ENCODE measurements at places on chromosomes 1 and 21. TPM values are rescaled to one million over a fixed set of nuclear protein-coding genes. Genes with fewer than 3 reads are reported as not detected.

- H3K27me3 ChIP-seq = no peaks in the 10 kb centered on the region
- no peaks in the 10 kb centered on the region for H3K4me1 ChIP-seq
- no peak overlapping the region for H3K4me3 ChIP-seq
- H3K27ac ChIP-seq = no peak overlapping the region
- no peak for DNase-seq
- no peaks in the 10 kb centered on the region for H3K36me3 ChIP-seq
Measured at GRCh38 chr1:212401042-212401441, 13.6 kb downstream of the PACC1 start.

- peaks cover 44% of the 10 kb centered on the region for H3K27me3 ChIP-seq
- no peak overlapping the region for H3K27ac ChIP-seq
- no peaks in the 10 kb centered on the region for H3K36me3 ChIP-seq
Measured at GRCh38 chr1:6148497-6149241, 31.5 kb downstream of the CHD5 start.

- no peaks in the 10 kb centered on the region for H3K4me1 ChIP-seq
- no peak for DNase-seq
- no peak overlapping the region for H3K27ac ChIP-seq
- peaks cover 40% of the 10 kb centered on the region for H3K36me3 ChIP-seq
- no peak overlapping the region for H3K4me3 ChIP-seq
Measured at GRCh38 chr1:220032911-220033310, 13.4 kb downstream of the EPRS1 start.

- H3K27ac ChIP-seq = no peak overlapping the region
- peaks cover 36% of the 10 kb centered on the region for H3K27me3 ChIP-seq
- H3K4me1 ChIP-seq = no peaks in the 10 kb centered on the region
Measured at GRCh38 chr1:169594391-169594790, 8.1 kb upstream of the F5 start.

DNA sequence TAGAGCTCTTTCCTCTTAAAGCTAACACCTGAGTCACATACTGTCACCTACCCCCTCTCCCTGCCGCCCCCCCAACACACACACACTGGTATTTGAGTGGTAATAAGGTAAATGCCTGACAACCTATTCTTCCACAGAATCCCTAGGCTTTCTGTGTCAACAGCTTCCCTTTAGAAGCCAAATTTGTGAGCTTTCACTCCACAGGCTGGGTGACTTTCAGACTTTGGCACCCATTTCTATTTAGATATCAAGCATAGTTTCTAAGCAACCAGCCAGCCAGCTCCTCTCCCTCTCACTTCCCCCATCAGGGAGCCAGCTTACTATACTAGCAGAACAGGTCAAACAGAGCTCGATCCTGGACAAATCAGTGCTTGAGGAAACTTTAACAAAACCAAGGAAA lies 3.2 kb upstream of the C1orf74 start:
- H3K27me3 ChIP-seq = peaks cover 65% of the 10 kb centered on the region
- DNase-seq = peak; percentile 30
- no peak overlapping the region for H3K27ac ChIP-seq
- no peak overlapping the region for H3K4me3 ChIP-seq
- peaks cover 12% of the 10 kb centered on the region for H3K4me1 ChIP-seq

DNA sequence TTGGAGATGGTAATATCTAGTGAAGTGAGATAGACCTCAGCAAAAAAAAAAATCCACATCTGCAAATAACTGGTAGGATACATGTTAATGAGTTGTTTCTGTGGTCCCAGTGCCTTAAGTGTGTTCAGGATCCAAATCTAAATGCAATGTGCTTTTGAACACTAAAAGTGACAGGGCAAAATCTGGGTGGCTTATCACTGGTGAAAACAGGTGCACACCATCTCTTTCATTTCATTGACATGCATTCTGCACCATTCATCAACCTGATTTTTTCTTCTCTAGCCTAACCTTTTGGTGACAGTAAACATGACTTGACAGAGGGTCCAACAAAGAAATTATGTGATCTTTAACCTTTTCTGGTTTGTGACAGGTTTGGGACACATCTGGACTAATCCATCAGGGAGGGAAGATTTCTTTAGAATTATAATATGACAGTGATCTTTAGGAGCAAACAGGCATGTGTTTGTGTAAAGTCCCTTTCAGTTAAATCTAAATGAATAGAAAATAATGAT lies 201.6 kb upstream of the NEGR1 start:
- DNase-seq = no peak
- H3K4me3 ChIP-seq = no peak overlapping the region
- no peak overlapping the region for H3K27ac ChIP-seq
- H3K4me1 ChIP-seq = no peaks in the 10 kb centered on the region
- no peaks in the 10 kb centered on the region for H3K36me3 ChIP-seq
- no peaks in the 10 kb centered on the region for H3K27me3 ChIP-seq

GRCh38 chr1:226597616-226598454 lies 49.3 kb downstream of the STUM start:
- H3K36me3 ChIP-seq = no peaks in the 10 kb centered on the region
- H3K4me3 ChIP-seq = no peak overlapping the region
- no peaks in the 10 kb centered on the region for H3K27me3 ChIP-seq
- no peak overlapping the region for H3K27ac ChIP-seq

- no peaks in the 10 kb centered on the region for H3K4me1 ChIP-seq
- no peaks in the 10 kb centered on the region for H3K27me3 ChIP-seq
- no peak for DNase-seq
- H3K36me3 ChIP-seq = no peaks in the 10 kb centered on the region
- no peak overlapping the region for H3K27ac ChIP-seq
- no peak overlapping the region for H3K4me3 ChIP-seq
Measured at GRCh38 chr1:45215485-45216199, 9.2 kb upstream of the ZSWIM5 start.

DNA sequence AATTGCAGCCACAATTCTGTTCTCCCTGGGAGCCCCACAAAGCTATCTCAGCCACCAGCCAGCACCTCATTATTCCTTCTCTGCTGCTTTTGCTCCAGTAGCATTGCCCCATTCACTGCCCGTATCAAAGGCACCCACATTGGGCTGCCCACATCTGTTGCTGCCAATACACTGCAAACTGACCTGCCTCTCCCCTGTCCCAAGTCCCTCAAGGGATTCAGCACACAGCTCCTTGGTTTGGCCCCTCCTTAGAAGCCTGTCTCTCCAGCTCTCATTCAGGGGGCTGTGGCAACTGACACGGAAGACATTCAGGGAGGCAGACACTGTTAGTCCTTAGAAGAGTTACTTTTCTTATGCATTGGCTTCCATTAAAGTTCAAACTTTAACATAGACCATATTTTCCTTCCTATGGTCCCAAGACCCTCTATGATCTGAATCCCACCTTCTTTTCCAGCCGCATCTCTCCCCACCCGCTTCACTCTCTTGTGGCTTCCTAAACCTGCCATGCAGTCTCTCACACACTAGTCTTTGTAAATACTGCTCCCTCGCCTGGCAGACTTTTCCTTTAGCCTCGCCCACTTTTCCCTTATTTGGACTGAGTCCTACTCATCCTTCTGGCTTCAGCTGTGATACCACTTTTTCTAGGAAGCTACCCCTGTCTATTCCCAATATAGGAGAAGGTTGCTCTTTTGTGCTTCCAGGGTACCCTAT lies 19.3 kb upstream of the KLHDC8A start:
- peak; percentile 63 for DNase-seq
- peak overlapping the region; percentile 56 for H3K27ac ChIP-seq
- peaks cover 42% of the 10 kb centered on the region for H3K4me1 ChIP-seq

DNA sequence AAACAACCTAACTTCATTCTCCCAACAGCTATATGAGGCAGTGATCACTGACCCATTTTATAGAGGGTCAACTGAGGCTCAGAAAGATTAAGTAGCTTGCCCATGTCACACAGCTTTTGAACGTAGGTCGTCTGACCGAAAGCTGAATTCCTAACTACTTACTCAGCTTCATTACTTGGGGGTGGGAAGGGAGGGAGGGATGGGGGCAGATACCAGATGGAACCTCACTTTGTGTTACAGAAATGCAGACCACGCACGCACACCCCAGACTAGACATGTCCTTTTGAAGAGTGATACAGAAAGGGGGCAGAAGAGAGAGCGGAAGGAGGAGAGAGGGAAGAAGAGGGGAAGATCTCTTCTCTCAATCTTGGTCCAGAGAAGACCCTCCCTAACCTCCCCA lies 2.3 kb downstream of the ADGRB2 start:
- H3K27me3 ChIP-seq = no peaks in the 10 kb centered on the region
- no peak overlapping the region for H3K4me3 ChIP-seq
- H3K4me1 ChIP-seq = peaks cover 32% of the 10 kb centered on the region

GRCh38 chr1:15425958-15426357 lies 12.3 kb upstream of the CTRC start:
- no peak for DNase-seq
- no peak overlapping the region for H3K27ac ChIP-seq
- H3K4me3 ChIP-seq = no peak overlapping the region
- no peaks in the 10 kb centered on the region for H3K4me1 ChIP-seq
- no peaks in the 10 kb centered on the region for H3K27me3 ChIP-seq
- no peaks in the 10 kb centered on the region for H3K36me3 ChIP-seq

DNA sequence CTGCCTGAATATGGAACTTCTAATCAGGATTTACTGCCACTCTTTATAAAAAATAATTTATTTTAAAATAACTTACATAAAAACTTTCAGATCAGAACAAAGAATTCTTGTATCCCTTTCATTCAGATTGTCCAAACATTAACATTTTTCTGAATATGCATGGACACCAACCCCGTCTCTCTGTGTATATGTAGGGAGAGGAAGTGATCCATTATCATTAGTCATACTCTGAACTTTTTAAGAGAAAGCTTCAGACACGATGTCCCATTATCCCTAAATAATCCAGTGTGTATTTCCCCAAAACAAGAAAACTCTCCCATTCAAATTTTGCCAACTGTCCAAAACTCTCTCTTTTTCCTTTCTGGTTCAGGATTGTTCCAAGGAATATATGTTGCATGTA lies 122.3 kb upstream of the CXADR start:
- H3K4me1 ChIP-seq = no peaks in the 10 kb centered on the region
- H3K27me3 ChIP-seq = no peaks in the 10 kb centered on the region
- no peaks in the 10 kb centered on the region for H3K36me3 ChIP-seq
- H3K27ac ChIP-seq = no peak overlapping the region
- DNase-seq = no peak
- H3K4me3 ChIP-seq = no peak overlapping the region

- DNase-seq = no peak
- H3K4me1 ChIP-seq = peaks cover 7% of the 10 kb centered on the region
- peaks cover 5% of the 10 kb centered on the region for H3K27me3 ChIP-seq
Measured at GRCh38 chr1:204574865-204575163, 58.6 kb downstream of the MDM4 start.

DNA sequence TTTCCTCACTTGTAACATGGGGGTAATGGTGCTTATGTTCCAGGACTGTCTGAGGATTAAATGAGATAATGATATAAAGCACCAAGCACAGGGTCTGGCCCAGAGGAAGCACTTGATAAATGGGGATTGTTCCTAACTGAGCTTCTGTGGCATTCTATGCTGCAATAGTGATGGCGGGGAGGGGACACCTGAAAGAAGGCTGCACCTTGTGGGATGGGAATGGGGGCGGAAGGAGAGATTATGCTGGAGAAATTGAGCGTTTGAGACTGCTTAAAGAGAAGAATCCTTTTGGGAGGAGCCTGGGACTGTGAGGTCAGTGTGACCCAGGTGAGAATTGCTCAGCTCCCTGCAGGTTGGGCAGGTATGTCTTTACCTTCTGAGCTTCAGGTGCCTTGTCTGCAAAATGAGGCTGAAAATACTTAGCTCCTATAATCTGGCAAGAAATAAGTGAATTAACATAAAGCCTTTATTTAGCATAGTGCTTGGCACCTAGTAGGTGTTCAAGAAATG lies 55.9 kb upstream of the CTPS1 start:
- no peak for DNase-seq
- no peaks in the 10 kb centered on the region for H3K36me3 ChIP-seq
- H3K27ac ChIP-seq = no peak overlapping the region
- H3K27me3 ChIP-seq = no peaks in the 10 kb centered on the region

DNA sequence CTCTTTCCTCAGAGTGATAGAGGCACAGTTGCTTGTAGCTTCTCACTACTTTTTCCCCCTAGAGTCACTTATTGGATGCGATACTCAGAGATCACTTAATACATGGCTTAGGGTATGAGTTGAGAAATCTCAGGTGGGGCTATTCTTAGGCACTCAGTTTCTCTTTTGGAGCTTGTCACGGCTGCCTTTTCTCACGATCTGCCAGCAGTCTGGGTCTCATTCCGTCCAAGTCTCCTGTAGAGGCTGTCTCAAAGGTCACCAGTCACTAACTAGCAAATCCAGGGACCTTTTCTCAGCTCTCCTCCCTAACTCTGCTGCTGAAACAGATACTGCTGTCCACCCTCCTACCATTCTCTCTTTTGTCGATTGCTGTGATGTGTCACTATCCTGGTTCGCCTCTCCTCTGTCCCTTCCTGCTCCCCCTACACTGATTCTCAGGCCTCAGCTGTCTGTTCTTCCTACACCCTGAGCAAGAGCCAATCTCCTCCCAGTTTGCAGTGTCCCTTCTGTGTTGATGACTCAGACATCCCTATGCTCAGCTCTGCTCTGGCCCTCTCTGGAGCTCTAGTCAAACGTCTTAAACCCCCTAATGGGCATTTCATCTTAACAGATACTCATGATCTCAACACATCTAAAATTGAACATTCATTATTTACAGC lies 12.4 kb downstream of the ATP1A2 start:
- no peak overlapping the region for H3K27ac ChIP-seq
- DNase-seq = no peak
- no peaks in the 10 kb centered on the region for H3K27me3 ChIP-seq
- no peaks in the 10 kb centered on the region for H3K4me1 ChIP-seq
- H3K36me3 ChIP-seq = peaks cover 7% of the 10 kb centered on the region

DNA sequence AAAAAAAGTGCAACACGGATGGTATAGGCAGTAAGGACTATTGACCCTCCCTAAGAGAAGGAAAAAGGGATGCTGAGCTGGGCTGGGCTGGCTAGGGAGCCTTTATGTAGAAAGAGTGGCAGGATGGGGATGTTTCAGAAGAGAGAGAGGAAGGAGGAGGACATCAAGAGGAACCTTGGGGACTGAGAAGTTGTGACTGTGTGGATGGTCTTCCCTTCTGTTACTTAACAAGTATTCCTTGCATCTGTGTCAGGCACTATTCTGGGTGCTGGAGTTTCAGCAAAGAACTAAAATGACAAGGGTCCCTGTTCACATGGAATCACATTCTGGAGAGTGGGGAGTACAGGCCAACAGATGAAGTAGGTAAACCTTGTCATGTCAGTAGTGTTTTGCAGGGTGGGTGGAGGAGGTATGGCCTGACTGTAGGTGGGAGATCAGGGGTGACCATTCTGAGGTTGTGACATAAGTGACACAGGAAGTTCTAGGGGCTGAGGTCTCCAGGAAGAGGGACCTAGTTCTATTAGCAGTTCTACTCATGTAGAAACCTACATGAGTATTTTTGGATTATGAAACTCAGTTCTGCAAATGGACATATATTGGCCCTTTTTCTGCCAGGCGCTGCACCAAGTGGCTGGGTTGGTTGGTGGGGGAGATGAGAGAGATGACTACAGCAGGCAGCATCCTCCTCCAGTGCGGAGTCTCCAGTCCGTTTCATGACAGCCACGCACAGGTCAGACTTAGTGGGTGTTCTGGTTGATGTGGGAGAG lies 53.8 kb downstream of the PRDM2 start:
- H3K27ac ChIP-seq = no peak overlapping the region
- H3K4me3 ChIP-seq = no peak overlapping the region
- H3K36me3 ChIP-seq = no peaks in the 10 kb centered on the region

GRCh38 chr1:26122988-26123973 lies 11.7 kb downstream of the PDIK1L start:
- peaks cover 27% of the 10 kb centered on the region for H3K4me1 ChIP-seq
- H3K27ac ChIP-seq = no peak overlapping the region
- DNase-seq = no peak
- H3K27me3 ChIP-seq = no peaks in the 10 kb centered on the region

Gene SRGAP2C
- total RNA-seq = 21.5 TPM

Gene UQCRHL
- total RNA-seq = 3.9 TPM

Gene ALDH9A1
- 80.6 TPM for total RNA-seq

Gene RGSL1
- not detected for total RNA-seq

Gene TBX15
- not detected for total RNA-seq

Gene FLG2
- not detected for total RNA-seq

Gene CFAP141
- not detected for total RNA-seq

All from cardiac muscle cell (in vitro differentiated cells and primary cell).